ENCODE measurements at places on chromosomes 1 and 21. TPM values are rescaled to one million over a fixed set of nuclear protein-coding genes. Genes with fewer than 3 reads are reported as not detected.

DNA sequence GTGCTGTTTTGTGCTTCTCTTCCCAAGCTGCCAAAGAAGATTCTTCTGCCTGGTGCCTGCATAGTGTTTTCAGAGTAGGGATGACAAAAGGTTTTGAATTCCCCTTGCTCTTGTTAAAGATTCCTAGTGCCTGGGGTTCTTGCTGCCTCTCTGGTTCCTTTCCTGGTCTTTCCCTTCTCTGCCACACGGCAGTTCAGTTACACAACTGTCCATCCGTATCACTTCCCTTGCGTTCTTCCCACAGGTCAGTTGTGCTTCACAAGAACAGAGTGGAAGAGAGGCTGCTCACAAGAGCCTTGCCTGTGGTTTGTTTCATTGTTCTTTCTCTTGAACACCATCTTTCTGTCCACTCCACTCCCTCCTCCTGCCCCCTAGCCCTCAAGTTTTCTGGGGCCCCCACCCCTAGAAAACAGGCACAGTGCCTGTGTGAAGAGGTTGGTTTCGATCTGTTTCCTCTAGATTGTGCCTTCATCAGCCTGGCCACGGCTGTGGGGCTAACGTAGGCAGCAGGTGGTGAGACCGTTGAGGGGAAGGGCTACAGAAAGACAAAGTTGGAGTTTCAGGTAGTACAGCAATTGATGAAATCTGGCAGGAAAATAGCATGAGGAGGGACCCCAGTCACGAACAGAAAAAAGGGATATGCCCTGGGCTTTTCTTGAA is 5.8 kb downstream of the VASH2 start:
- H3K4me3 ChIP-seq, result no peak overlapping the region
- peaks cover under 1% of the 10 kb centered on the region for H3K4me1 ChIP-seq
- no peak overlapping the region for H3K27ac ChIP-seq

DNA sequence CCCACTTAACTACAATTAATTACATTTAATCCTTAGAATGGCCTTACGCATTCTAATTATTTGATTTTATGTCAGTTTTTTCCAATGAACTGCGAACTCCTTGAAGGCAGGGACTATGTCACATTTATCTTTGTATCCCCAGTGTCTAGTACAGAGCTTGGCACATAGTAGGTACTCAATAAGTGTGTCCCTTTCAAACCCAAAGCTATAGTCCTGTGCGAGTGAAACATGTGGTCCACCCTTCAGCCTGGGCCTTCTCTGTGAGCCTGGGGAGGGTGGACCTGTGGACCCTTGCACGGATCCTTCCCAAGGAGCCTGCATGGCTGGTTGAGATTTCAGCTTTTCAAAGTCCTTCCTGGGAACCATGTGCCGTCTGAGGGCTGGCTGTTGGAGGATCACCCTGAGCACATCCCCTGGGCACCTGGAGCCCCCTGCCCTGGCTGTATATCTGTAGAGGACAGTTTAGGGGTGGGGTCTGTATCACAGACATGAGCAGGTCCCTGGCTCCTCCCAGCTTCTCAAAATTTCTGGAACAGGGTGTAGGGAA is 103.1 kb downstream of the IER5 start:
- no peak overlapping the region for H3K27ac ChIP-seq
- H3K36me3 ChIP-seq, result no peaks in the 10 kb centered on the region
- H3K4me1 ChIP-seq, result no peaks in the 10 kb centered on the region
- H3K4me3 ChIP-seq, result no peak overlapping the region
- H3K27me3 ChIP-seq, result no peaks in the 10 kb centered on the region

- DNase-seq, result no peak
- H3K27ac ChIP-seq, result no peak overlapping the region
- no peaks in the 10 kb centered on the region for H3K27me3 ChIP-seq
- no peaks in the 10 kb centered on the region for H3K36me3 ChIP-seq
These were observed 779.6 kb upstream of the PRMT6 start for GRCh38 chr1:106276871-106277270.

- no peaks in the 10 kb centered on the region for H3K27me3 ChIP-seq
- no peak for DNase-seq
- H3K36me3 ChIP-seq, result no peaks in the 10 kb centered on the region
- no peak overlapping the region for H3K27ac ChIP-seq
- no peak overlapping the region for H3K4me3 ChIP-seq
These were observed 22.3 kb upstream of the SPSB1 start for GRCh38 chr1:9270290-9270883.

- no peaks in the 10 kb centered on the region for H3K27me3 ChIP-seq
- H3K4me3 ChIP-seq, result no peak overlapping the region
- no peaks in the 10 kb centered on the region for H3K36me3 ChIP-seq
- no peak for DNase-seq
- H3K27ac ChIP-seq, result no peak overlapping the region
These were observed 8.3 kb downstream of the ELF3 start for GRCh38 chr1:202018468-202019234.

DNA sequence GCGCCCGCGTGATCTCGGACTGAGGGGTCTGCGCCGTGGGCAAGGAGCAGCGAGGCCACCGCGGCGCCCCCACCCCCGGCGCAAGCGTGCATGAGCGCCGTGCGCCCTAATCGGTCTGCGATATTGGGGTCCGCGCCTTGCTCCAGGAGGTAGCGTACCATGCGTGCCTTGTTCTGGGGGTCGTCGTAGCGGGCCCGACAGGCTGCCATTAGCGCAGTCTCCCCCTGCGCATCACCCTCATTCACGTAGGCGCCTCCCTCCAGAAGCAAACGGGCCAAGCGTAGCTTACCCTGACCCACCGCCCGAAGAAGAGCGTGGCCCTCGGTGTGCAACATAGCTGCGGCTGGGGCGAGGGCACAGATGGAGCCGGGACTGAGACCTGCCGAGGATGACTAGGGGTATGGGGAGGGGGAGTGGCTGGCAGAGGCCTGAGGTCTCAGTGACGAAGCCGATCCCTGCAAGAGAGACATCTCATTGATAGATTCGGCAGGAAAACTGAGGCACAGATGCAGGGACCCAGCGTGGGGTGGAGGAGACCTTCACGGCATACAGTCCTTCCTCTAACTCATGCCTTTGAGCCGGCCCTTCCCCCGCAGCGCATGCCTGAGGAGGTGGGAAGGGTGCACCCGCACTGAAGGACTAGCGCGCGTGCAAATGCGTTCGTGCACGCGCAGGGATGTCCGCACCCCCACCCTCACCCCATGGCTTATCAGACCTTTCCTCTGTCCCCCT is 2.8 kb downstream of the ANKRD34A start:
- DNase-seq, result peak; percentile 43
- peak overlapping the region; percentile 44 for H3K4me3 ChIP-seq
- no peaks in the 10 kb centered on the region for H3K36me3 ChIP-seq
- no peaks in the 10 kb centered on the region for H3K27me3 ChIP-seq
- H3K4me1 ChIP-seq, result peaks cover 64% of the 10 kb centered on the region
- H3K27ac ChIP-seq, result peak overlapping the region; percentile 71

Gene CLDN17
- polyA plus RNA-seq, result not detected

DNA sequence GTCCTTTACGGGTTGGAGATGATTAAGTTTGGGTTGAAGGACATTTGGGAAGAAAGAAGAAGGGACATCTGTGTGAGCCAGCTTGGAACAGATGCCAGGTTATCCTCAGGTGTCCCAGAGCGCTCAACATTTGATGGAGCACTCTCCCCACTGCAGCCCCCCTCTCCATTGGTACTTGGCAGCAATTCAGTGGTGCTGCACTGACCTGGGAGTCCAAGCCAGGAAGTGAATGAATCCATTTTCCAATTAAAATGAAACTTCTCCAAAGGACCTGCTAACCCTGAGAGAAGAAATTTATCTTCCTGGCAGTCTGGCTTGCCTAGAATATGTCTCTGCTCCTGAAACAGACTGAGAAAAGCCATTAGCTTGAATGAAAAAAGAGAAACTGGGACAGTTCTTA is 67.1 kb downstream of the FGGY start:
- H3K4me3 ChIP-seq, result no peak overlapping the region
- H3K27me3 ChIP-seq, result no peaks in the 10 kb centered on the region
- no peaks in the 10 kb centered on the region for H3K36me3 ChIP-seq
- H3K4me1 ChIP-seq, result no peaks in the 10 kb centered on the region

- H3K27me3 ChIP-seq, result no peaks in the 10 kb centered on the region
- peak; percentile 19 for DNase-seq
- H3K27ac ChIP-seq, result no peak overlapping the region
- no peak overlapping the region for H3K4me3 ChIP-seq
- H3K36me3 ChIP-seq, result no peaks in the 10 kb centered on the region
These were observed 23.9 kb downstream of the FTCD start for GRCh38 chr21:46131588-46131837.

DNA sequence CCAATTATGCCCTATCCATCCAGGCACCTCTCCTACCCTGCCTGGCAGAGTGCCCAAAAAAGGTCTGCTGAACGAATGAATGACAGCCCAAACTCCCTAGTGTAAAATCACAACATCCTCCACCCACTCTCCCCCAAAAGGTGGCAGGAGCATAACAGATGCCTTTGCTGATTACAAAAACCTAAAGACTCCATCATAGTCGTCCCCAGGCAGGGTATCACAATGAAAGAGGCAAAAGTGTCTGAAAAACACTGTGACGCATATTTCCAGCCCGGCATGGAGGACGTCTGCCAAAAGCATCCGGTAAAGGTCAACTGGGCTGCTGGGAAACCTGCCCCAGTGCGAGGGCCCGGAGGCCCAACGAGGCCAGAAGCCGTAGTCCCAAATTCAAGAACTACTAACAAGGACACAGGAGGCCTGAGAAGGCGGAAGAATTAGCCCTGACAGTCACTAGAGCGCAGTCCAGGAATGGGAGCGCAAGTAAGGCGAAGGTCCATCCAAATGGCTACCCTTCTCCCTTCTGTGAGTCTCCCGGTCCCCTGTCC is 576 bp downstream of the SMIM12 start:
- peak overlapping the region; percentile 85 for H3K4me3 ChIP-seq
- H3K27ac ChIP-seq, result peak overlapping the region; percentile 89
- H3K36me3 ChIP-seq, result peaks cover 13% of the 10 kb centered on the region
- peak; percentile 46 for DNase-seq

DNA sequence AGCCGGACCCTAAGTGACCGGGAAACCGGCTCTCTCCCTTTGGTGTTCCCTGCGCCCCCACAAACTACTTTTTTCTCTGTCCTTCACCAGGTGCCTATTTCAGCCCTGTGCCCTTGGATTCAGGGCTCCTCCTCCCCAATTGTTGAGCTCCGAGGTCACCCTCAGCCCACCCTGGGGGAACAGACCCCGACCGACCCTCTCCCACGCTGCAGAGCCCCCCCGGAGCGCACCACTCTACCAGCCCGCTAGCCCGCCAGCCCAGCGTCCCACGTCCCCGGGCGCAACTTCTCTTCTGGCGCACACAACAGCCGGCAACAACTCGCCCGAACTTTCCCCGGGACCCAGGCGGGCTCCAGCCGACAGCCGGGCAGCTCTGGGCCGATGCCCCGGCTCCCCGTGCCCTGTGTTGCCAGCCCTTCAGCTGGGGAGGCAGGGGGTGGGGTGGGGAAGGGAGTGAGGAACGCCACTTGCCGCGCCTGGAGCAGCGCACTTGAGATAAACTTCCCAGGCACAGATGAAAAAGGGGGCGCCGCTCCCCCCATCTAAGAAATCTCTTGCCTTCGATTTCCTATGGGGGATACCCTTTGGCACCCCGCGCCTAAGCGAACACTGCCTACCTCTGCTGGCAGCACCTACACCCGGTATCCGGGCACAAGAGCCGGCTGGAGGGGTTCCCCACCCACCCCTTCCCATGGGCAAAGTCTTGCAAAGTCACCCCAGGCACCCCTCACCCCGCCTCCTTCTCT is 997 bp downstream of the CASZ1 start:
- no peaks in the 10 kb centered on the region for H3K36me3 ChIP-seq
- DNase-seq, result no peak
- peaks cover 20% of the 10 kb centered on the region for H3K27me3 ChIP-seq
- peaks cover 22% of the 10 kb centered on the region for H3K4me1 ChIP-seq

Gene CHML
- 2.5 TPM for polyA plus RNA-seq

GRCh38 chr21:44552136-44552535 is 831 bp upstream of the KRTAP10-2 start:
- no peaks in the 10 kb centered on the region for H3K36me3 ChIP-seq
- no peaks in the 10 kb centered on the region for H3K27me3 ChIP-seq
- no peak overlapping the region for H3K27ac ChIP-seq
- no peak overlapping the region for H3K4me3 ChIP-seq

Gene TMEM269
- not detected for polyA plus RNA-seq

DNA sequence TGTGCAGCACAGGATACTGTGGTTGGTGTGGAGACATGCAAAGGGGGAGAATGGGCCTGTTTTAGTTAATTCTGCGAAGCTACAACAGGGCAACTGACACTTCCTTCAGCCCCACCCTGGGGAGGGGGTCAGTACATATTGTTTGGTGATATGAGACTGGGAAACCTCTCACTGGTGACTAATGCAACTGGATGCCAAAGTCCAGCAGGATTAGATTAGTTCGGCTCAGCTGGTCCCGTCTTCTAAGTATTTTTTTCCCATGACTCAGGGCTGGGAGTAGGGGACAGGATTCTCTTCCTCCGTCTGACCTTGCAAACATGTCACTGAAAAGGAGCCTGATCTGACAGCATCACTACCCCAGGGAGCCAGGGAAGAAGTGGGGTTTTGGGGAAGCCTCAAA is 43.0 kb downstream of the PLXNA2 start:
- no peaks in the 10 kb centered on the region for H3K36me3 ChIP-seq
- H3K4me1 ChIP-seq, result no peaks in the 10 kb centered on the region
- DNase-seq, result no peak
- no peaks in the 10 kb centered on the region for H3K27me3 ChIP-seq

- H3K36me3 ChIP-seq, result no peaks in the 10 kb centered on the region
- H3K4me1 ChIP-seq, result no peaks in the 10 kb centered on the region
- no peak for DNase-seq
These were observed 82.0 kb upstream of the PTGFR start for GRCh38 chr1:78408810-78409209.

GRCh38 chr1:11521582-11522399 is 42.8 kb downstream of the DISP3 start:
- no peaks in the 10 kb centered on the region for H3K4me1 ChIP-seq
- no peak for DNase-seq
- H3K36me3 ChIP-seq, result no peaks in the 10 kb centered on the region
- H3K27me3 ChIP-seq, result no peaks in the 10 kb centered on the region
- H3K4me3 ChIP-seq, result no peak overlapping the region

- peak overlapping the region; percentile 49 for H3K27ac ChIP-seq
- H3K4me3 ChIP-seq, result peak overlapping the region; percentile 88
- peaks cover 28% of the 10 kb centered on the region for H3K4me1 ChIP-seq
- no peak for DNase-seq
- H3K36me3 ChIP-seq, result no peaks in the 10 kb centered on the region
These were observed 782 bp downstream of the PCAT6 start for GRCh38 chr1:202811296-202812175.

Data from CD4-positive, alpha-beta memory T cell (primary cell).